Transverse colon (tissue), 4 donors: ENCODE measurements at places on chromosomes 2 and 18.

DNA sequence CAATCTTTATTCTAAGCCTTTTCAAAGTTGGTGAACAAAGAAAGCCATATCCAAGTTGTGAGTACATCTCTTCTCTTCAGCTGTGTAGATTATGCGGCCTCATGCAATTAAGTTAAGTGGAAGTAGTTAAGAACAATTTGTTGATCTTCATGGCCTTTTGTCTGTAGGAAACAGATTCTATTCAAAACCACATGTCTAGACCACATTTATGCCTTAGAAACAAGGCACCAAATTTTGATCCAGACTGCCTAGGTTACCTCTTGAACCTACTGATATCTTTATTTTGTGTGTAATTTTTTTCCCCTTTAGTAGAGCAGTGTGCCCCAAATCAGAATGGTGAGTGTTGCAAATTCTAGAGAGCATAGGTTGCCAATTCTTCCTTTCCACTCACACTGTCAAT lies 101.6 kb upstream of the CERS6 start:
- H3K27ac ChIP-seq: no peak overlapping the region
- no peak overlapping the region for H3K4me3 ChIP-seq
- H3K36me3 ChIP-seq: no peaks in the 10 kb centered on the region
- H3K4me1 ChIP-seq: peaks cover 16% of the 10 kb centered on the region

- no peaks in the 10 kb centered on the region for H3K4me1 ChIP-seq
- no peaks in the 10 kb centered on the region for H3K36me3 ChIP-seq
- H3K4me3 ChIP-seq: no peak overlapping the region
- H3K27me3 ChIP-seq: no peaks in the 10 kb centered on the region
- no peak overlapping the region for H3K27ac ChIP-seq
- no peak for DNase-seq
These were observed 20.6 kb upstream of the ACSL3 start for GRCh38 chr2:222840060-222840802.

DNA sequence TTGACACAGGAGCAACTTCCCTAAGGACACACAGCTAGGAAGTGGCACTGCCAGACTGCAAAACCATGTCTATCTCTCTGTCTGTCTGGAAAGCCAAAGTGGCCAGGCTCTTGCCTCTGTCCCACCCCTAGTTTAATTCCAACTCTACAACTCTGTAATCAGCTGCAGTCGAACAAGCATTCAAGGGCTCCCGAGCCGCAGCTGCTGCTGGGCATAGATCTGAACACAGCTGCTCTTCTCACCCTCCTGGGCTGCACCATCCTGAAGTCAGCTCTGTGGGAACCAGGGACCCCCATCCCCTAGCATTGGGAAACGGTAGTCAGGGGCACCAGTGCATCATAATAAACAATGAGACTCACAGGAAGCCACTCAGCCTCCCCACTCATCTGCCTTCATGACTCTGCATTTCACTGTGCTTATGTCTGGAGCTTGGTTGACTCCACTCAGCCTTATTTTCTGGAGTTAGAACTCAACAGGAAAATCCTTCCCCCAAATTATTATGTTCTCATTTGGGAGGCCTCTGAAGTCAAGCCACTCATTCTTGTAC lies 44.4 kb upstream of the TMEM163 start:
- H3K27me3 ChIP-seq: peaks cover 6% of the 10 kb centered on the region
- H3K4me3 ChIP-seq: no peak overlapping the region
- no peak for DNase-seq
- no peaks in the 10 kb centered on the region for H3K4me1 ChIP-seq
- H3K27ac ChIP-seq: no peak overlapping the region
- no peaks in the 10 kb centered on the region for H3K36me3 ChIP-seq

DNA sequence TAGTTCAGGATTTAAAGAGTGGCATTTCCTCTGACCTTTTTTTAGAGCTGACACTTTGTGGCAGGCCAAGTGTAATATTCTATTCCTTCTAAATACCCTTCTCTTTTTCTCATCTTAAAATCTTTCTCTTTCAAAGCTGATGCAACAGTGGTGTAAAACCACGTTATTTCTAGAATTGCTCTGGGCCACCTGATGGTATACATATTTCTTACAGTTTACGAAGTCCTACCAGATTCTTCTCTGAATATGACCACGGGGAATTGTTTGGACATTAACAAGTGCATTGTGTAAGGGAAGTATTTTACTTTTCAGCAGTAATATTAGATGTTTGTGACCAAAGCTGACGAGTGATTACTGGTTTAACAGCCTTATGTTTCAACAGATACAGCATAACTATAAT lies 109.9 kb downstream of the PTPRM start:
- no peaks in the 10 kb centered on the region for H3K27me3 ChIP-seq
- H3K4me1 ChIP-seq: no peaks in the 10 kb centered on the region
- H3K4me3 ChIP-seq: no peak overlapping the region
- H3K36me3 ChIP-seq: no peaks in the 10 kb centered on the region
- no peak overlapping the region for H3K27ac ChIP-seq
- no peak for DNase-seq

GRCh38 chr2:207239754-207240494 lies 74.2 kb upstream of the KLF7 start:
- peak overlapping the region; percentile 42 for H3K27ac ChIP-seq
- no peak overlapping the region for H3K4me3 ChIP-seq
- H3K27me3 ChIP-seq: no peaks in the 10 kb centered on the region
- no peak for DNase-seq

- no peaks in the 10 kb centered on the region for H3K27me3 ChIP-seq
- DNase-seq: no peak
- H3K4me3 ChIP-seq: no peak overlapping the region
- H3K4me1 ChIP-seq: no peaks in the 10 kb centered on the region
These were observed 117.2 kb downstream of the TSN start for GRCh38 chr2:121872651-121873050.

DNA sequence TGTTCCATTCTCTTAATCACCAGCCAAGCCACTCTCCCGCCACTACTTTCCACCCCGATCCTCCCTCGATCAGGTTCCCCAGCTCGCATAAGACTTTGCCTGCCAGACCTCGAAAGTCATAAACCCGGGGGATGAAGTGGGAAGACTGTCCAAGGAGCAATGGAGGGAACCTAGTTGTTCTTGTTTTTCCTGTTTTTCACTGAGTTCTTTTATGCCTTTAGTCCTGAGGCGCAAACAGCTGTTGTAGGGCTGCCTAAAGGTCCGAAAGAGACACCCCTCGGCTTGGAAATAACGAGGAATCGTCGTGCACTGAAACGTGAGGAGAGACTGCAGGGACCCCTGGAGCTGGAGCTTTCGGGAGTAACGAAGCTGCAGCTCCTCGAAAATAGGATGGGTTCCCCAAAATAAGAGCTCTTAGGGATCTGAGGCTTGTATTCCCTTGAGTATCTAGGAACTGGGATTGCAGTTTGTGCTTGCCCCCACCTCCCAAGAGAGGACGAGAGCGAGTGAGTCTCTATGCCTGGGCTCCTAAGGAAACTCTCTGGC lies 1.7 kb upstream of the HOXD12 start:
- H3K36me3 ChIP-seq: no peaks in the 10 kb centered on the region
- H3K27me3 ChIP-seq: peaks cover 100% of the 10 kb centered on the region
- no peak overlapping the region for H3K4me3 ChIP-seq
- H3K4me1 ChIP-seq: peaks cover 8% of the 10 kb centered on the region
- DNase-seq: no peak

DNA sequence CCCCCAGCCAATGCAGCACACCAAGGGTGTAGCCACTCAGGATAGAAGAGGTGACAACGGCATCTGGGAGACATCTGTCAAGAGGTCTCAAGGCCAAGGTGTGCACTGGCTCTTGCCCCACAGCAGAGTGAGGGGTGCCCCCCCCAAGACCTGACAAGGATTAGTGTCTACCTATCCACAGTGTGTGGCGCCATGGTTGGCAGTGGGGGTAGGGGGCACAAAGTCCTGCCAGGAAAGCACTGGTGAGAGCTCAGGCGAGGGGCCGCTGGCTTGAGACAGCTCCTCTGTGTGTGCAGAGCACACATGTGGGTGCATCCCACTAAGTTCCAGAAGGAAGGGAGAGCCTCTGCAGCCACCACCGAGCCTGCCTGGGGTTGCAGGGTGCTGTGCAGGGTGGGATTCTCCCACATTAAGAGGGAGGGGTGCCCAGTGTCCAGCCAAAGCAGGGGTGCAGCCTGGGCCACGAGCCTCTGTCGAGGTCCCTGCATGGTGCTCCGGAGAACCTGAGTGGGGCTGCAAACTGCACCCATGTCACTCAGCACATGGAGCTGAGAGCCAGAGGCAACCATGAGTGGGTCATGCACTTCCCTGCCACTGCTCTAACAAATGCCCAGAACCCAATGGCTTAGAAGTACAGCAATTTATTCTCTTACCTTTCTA lies 311.2 kb upstream of the HDAC4 start:
- H3K4me1 ChIP-seq: no peaks in the 10 kb centered on the region
- H3K4me3 ChIP-seq: no peak overlapping the region
- H3K27me3 ChIP-seq: no peaks in the 10 kb centered on the region
- no peaks in the 10 kb centered on the region for H3K36me3 ChIP-seq
- no peak overlapping the region for H3K27ac ChIP-seq

DNA sequence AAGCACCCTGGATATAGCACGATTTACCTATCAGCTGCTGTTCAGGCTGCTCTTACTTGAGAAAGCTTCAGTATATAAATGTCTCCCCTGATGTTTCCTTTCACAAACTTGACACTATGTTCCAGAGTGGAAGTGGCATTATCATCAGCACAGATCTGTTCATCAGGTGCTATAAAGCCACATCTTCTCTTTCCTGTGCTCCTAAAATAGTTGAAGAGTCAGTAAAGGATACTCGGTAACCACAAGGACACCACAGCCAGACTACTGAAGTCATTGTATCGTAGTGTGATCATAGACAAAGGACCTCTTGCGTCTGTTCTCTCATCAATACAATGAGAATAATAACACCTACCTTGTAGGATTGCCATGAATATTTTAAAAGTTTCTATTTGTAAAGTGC lies 841.0 kb upstream of the CELF4 start:
- H3K36me3 ChIP-seq: no peaks in the 10 kb centered on the region
- no peaks in the 10 kb centered on the region for H3K27me3 ChIP-seq
- H3K4me1 ChIP-seq: no peaks in the 10 kb centered on the region

DNA sequence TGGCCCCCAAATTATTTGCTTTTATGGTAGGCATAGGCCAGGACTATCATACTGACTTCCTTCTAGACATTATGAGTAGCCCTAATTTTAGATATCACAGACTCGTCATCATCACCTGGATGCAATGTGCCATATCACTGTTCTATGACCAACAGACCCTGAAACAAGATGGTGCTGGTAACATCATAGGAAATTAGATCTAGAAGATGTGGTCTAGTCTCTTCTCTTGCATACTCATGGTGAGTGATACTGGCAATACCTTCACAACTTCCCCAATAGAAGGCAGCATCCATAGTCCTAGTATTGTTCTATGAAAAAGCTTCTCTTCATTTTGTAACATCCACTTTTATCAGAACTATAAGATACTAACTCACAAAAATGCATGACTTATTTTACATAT lies 116.3 kb upstream of the ITGA4 start:
- H3K27ac ChIP-seq: no peak overlapping the region
- no peaks in the 10 kb centered on the region for H3K4me1 ChIP-seq
- H3K27me3 ChIP-seq: no peaks in the 10 kb centered on the region
- no peaks in the 10 kb centered on the region for H3K36me3 ChIP-seq
- no peak overlapping the region for H3K4me3 ChIP-seq

DNA sequence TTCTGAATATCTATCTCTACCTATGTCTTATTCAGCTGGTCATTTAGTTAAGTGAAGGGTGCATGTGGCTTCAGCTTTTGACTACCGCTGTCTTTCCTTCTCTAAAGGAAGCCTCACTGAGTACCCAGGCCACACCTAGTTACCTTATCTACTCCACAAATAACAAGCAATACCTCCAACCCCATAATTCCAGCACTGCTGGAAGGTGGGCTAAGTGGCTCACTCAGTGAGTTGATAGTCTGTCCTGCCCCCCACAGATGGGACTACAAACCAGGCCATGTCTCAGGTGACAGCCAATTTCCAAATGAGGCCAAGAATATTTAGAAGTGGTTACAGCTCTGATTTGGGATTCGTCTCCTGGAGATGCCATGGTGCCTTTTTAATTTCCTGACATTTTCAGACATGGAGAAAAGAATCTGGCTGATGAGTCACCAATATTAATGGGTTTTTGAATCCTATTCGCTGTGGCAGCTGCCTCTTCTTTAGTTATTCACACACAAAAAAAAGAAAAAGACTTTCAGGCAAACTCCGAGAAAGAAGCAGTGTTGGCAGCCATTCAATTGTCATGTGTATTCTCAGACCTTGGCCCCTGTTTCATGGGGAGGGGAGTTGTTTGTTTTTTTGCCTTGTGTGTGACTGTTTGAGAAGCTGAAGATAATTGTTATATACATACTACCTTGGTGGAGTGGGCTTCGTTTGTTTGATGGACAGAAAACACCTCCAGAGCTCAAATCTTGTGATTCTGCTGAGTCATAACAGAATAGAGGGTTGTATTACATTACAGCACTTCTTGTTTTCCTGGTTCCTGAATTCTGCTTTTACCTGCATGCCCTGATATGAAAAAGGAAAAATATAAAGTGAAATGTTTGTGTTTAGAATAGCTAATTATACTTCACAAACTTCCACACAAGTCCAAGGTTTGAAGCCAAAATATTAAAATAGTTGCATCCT lies 64.2 kb downstream of the SCG2 start:
- H3K4me3 ChIP-seq: no peak overlapping the region
- H3K4me1 ChIP-seq: no peaks in the 10 kb centered on the region
- H3K27me3 ChIP-seq: no peaks in the 10 kb centered on the region
- no peaks in the 10 kb centered on the region for H3K36me3 ChIP-seq
